Foreskin fibroblast (primary cell): ENCODE measurements at places on chromosomes 5 and 9.
A peak's percentile ranks its signal among the peaks of the same experiment; 100 is the strongest.

DNA sequence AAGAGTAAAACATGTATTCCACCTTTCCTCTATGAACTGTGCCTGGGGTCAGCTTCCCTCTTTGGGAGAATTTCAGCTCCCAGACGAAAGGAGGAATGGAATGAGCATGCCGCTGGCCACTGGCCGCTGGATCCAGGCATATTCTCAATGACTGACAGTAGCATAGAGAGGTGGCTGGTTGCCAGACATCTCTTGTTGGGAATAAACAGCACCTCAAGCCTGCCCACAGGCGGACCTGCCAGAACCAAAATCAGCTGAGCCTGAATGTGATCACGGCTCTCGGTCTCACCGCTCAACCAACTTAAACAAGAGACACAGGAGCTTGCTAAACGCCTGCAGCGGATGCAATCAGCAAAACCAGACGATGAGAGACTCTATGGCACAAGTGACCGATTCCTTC lies 20.6 kb downstream of the TBC1D9B start:
- no peak for DNase-seq

GRCh38 chr5:143229896-143230675 lies 173.4 kb downstream of the NR3C1 start:
- DNase-seq: peak; percentile 68

GRCh38 chr5:39665328-39665727 lies 240.5 kb upstream of the DAB2 start:
- no peak for DNase-seq

DNA sequence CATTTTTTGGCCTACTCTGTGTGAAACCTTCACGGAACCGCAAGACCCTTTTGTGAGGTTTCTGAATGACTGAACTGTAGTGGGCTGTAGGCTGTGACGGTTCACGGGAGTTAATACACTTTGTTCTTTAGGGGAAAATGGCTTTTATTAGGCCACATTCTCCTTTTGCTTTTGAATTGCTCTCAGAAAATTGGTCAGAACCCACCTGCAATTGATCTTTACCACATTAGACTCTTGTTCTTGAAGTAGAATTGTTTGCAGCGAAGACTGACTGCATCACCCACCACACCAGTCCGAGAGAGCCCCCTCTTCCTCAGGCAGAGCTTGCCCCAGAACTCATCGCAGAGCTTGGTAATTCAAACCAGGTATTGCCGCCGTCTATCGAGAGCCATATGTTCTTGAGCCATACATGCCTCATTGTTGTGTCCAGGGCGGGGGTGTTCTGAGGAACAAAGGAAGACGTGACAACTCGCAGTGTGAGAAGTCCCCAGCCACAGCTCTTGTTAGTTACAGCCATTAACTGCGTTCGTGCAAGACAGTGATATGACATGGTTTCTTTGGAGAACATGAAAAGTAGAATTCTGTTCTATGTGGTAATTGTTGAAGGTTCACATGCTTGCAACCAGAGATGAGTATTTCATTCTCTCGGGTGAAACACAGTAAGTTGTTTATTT lies 166.4 kb upstream of the OTULINL start:
- DNase-seq: peak; percentile 21

DNA sequence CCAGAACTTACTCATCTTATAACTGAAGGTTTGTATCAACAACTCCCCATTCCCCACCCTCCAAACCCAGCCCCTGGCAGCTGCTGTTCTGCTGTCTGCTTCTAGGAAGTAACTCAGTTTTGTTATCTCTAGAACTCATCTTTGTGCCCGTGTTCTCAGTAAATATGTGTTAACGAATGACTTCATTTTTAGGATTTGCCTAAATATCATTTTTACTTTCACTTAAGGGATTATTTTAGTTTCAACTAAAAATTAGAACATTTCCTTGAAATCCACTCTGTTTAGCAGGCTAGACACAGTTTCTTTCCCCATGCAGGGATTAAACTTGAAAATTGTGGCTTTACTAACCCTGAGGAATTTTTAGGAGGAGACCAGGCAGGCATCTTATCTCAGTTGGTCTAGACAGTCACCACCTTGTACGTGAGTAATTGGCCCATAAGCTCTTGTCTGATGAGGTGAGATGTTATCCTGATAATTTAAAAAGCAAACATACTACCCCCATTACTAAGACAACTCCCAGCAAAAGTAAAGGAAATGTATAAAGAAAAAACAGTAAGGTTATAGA lies 68.2 kb upstream of the TNFAIP8 start:
- DNase-seq: no peak

DNA sequence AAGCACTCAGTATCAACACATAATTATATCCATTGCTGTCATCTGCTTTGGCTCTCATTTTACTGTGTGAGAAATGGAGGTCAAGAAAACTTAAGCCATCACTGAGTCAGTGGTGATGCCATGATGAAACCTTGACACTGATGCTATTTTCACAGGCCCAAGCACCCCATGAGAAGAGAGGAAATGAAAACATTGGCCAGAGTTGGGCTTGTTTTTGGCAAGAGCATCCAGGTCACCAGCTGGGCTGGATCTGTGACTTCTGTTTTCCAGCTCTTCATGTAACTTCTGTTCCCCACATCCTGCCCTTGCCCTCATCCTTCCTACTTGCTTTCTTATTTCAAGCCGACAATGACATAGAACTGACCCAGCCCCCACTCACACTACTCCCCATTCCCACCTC lies 10.0 kb downstream of the LCP2 start:
- no peak for DNase-seq

- no peak for DNase-seq
These were observed 37.9 kb upstream of the DIRAS2 start for GRCh38 chr9:90680534-90680933.

DNA sequence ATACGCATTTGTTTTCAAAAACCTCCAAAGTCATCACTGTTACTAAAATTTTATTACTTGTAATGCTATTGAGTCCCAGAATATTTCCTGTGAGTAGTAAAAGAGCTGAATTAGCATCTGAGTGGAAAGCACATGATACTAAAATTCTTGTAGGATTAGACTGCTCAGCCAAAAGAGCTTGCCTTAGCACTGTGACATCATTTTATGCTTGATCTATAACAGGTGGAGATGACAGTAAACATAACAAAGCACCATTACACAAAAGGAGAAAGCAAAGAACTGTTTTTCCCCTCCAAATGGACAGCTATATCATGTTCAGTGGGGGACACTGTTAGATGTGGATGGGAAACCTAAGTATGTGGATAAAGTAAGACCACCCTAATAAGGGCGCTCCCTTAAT lies 5.8 kb upstream of the JAK2 start:
- no peak for DNase-seq

DNA sequence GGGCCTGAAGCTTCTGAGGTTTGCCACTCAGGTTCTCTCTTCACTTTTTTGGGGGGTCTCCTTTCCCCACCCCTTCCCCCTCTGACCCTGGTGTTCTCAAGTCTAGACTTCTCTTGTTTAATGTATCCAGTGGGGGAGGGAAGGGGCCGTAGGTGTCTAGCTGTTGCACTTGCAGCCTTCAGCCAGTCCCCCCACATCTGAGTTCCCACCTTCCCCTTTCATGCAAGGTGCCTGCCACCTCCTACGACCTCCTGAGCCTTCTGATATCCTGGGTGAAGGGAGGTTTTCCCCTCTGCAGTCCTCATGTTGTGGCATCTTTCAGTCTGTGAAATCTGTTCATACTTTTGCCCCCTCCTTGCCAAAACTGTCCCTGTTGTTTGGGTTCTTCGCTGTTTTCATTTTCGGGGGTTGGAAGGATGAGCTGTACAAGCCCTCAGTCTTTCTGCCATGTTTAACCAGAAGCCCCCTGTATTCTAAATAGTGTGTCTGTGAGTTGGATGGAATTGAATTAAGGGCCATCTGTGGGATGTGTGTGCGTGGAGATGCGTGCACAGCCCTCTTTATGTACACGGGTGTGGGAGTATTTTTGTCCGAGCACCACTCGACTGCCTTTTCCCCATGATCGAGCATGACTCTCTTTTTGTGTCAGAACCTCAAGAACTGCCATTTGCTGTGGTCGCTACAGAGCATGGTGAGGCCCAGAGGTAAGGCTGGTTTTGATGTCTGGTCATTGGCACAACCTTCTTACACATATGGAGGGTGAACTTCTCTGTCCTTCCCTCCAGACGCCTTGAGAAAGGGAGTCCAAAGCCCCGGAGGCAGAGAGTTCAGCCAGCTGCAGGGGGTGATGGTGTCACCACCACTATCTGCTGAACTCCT lies 23.6 kb downstream of the PRRC2B start:
- DNase-seq: no peak

DNA sequence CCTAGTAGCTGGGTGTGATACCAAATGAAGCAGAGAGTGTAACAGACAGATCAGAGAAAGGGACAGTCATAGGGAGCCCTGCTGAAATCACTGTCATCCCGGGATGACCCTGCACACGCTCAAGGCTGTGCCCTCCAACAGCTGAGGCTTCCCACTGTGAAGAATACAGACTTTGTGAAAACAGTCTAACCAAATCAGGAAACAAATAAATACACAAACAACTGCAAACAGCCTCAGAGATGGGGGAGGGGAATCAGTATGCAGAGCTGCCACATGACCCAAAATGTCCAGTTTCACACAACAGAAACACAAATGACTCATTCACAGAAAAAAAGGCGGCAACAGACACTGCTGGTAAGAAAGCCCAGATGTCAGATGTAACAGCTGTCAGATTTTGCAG lies 101.9 kb downstream of the ADAMTS2 start:
- DNase-seq: peak; percentile 83

GRCh38 chr5:99590806-99591205 lies 662.0 kb upstream of the CHD1 start:
- DNase-seq: no peak

GRCh38 chr9:87585123-87585855 lies 87.6 kb downstream of the DAPK1 start:
- no peak for DNase-seq

- peak; percentile 81 for DNase-seq
These were observed 576.3 kb downstream of the PDE4D start for GRCh38 chr5:59317023-59317773.

GRCh38 chr5:43312076-43312661 lies 1.0 kb downstream of the HMGCS1 start:
- DNase-seq: no peak

DNA sequence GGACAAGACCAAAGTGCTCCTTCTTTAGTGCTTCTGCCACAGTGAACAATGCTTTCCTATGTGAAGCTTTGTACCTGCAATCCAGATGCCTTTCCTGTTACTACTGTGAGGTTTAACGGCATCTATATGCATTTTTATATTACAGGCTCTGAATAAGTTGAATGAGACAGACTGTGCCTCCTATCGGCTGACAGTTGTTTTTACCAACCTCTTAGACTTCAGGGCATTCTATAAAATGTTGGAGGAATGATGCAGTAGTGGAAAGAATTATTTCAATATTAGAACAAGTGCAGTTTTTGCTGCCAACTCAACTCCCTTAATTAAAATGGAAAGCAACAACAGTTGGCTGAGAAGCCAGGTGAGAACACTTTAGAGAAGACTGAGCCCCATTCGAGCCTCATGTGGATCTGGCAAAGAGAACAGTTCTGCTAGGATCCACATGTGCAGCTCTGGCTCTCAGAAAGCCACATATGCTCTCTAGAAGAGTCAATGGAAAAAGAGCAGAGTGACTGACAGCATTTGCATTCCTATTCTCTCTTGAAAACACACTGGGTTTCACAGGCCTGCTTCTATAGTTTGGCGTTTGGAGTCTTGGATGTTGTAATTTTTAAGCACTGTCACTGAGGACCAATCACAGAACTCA lies 147.5 kb downstream of the LURAP1L start:
- DNase-seq: peak; percentile 41

DNA sequence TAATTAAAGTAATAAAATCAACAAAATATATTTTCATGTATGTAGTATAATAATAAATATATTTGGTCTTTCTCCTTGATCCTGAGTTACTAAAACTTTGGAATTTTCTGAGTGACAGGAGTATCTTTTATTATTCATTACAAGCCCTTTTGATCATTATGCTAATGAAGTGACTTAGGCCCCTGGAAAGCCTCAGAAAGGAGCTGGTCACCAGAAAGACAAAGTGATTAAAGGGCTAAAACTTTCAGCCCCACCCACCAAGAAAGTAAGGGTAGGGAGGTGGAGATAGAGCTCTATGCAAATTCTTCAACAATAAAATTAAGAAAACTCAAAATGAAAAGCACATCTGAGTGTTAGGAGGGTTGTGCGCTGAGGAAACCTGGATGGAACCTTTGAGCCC lies 27.5 kb downstream of the UBQLN1 start:
- no peak for DNase-seq

DNA sequence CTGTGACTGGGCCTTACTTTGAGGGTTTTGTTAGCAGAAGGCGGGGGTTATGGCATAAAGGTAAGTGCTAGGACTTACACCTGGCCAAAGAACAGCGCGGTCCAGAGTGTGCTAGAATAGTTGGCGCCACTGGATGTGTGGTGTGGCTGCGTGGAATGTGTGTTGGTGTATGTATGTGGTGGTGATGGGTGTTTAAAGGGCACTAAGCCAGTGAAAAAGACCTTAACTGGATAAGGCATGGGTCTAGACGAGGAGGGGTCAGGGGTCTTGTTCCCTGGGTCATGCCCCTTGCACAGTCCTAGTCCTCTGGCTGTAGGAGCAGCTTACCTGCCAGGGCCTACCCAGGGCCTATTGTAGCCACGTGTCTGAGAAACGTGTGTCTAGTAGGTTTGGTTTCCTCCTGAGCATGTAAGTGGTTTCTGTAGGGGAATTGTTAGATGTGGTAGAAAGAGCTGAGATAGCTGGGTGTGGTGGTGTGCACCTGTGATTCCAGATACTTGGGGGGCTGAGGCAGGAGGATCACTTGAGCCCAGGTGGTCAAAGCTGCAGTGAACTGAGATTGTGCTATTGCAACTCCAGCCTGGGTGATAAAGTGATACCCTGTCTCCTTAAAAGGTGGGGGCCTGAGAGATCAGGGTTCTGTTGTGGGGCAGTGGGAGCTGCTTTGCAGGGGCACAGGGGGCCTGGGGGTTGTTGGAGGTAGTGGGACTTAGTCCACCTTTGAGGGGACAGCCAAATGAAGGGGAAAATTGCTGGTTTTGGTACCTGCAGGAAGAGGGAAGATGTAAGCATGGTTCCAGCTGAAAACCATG lies 55.2 kb downstream of the HSPA4 start:
- no peak for DNase-seq

GRCh38 chr5:106292654-106293053 lies 1378.1 kb downstream of the EFNA5 start:
- peak; percentile 52 for DNase-seq

DNA sequence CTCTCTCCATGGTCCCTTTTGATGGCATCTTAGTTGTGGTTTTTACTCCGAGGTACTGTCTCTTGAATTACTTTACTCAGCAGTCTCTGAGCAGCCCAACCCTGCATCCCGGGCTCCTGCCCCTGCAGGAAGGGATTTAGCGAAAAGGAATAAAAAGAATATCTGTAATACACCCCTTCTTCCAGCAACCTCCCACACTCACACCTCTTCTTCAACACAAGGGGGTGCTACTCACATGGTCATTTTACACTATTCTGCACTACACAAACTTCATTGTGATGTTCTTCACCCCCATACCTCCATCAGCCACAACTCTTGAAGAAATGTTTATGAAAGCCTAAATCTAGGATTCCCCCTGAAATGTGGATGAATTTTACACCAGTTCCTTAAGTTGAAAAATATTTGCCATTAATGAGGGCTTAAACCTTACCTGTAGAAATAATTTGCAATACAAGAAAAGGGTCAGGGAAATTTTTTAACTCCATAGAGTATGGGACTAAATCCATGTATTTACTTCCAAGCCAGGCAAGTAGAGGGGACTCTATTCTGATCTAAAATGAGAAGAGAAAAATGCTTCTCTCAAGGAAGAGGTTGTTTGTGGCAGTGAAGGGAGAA lies 26.0 kb downstream of the TPD52L3 start:
- peak; percentile 65 for DNase-seq
